Stimulated activated CD8-positive, alpha-beta memory T cell treated with anti-CD3 and anti-CD28 coated beads, Interleukin-7, amount 100 ng/mL, for 4 hours (primary cell): ENCODE measurements at places on chromosomes 6 and 20.

- DNase-seq: no peak
Observed at GRCh38 chr6:82785206-82785605, 280.4 kb downstream of the UBE3D start.

DNA sequence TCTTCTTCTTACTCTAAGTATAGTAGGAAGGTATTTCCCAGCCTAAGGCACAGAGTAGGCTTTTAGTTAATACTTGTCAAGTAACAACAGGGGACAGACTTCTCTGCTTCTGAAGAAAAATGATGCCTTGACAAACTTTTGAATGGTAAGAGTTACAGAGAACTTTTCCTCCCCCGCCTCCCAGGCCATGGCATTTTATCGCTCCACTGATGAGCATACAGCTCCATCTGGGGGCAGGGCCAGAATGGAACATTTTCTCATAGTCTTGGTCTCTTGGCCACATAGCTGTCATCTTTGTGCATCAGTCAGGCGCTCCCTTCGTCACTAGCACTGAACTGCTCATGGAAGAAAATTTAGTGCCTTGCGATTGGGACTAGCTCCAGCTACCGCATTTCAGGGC lies 1066.8 kb upstream of the CITED2 start:
- DNase-seq: no peak

- no peak for DNase-seq
Observed at GRCh38 chr6:127635091-127635490, 58.1 kb downstream of the C6orf58 start.

- DNase-seq: no peak
Observed at GRCh38 chr20:53270792-53271375, 298.7 kb downstream of the TSHZ2 start.

DNA sequence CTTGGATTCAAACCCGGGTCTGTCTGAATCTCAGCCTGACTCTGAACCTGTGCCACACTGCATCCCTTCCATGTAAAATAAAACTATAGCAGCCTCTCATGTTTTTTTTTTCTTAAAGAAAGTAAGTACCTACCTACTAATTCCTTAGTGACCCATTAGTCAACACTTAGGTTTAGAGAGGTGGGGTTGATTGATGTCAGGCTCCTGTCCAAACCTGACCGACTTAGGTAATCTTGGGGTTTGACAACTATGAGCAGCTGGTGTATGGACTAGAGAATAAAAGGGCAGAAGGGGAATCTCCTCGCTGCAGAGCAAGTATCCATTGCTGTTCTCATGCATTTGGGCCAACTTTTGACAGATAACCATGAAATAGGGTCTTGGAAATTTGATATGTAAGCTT lies 6.5 kb downstream of the NKAIN2 start:
- no peak for DNase-seq

DNA sequence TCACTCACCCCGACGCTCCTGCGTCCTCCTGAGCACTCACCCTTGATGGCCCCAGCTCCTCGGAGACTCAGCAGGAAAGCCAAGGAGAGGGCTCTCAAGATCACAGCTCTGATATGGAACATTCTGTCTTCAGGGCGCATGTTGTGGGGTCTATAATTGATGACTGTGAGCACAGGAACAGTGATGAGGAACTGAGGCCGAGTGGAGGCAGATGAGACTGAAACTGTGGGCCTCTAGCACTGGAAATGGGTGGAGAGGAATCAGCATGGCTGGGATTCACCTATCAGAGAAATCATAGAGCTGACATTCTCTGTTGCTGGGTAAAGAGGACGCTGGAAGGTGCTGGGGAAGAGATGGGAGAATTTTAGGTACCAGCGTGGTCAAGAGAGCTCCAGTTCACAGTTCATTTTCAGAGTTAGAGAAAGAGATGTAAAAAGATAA lies at the start of gene HLA-DPA1:
HLA-DPA1 (minus strand) TSS at position 219 of the 441 bp plus-strand sequence.
- peak; percentile 22 for DNase-seq

GRCh38 chr6:86789779-86790411 lies 147.4 kb upstream of the HTR1E start:
- DNase-seq: no peak

DNA sequence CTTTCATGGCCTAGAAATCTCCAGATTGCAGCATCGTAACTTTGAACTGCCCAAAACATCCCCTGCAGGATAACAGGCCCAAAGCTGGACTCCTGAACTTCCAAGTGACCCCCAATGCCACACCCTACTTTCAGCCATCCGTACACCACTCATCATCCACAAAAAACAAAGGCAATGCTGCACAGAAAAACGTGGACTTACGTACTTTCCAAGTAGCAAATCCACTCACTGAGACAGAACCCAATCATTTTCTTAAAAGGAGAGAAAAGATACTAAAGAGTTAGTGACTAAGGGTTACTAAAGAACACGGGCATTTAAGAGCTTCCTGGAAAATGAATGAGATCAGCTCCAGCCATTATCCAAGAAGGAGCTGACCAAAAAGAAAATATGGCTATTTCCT lies 211.0 kb downstream of the WDR27 start:
- no peak for DNase-seq

GRCh38 chr6:97778290-97779038 lies 495.4 kb upstream of the MMS22L start:
- no peak for DNase-seq

DNA sequence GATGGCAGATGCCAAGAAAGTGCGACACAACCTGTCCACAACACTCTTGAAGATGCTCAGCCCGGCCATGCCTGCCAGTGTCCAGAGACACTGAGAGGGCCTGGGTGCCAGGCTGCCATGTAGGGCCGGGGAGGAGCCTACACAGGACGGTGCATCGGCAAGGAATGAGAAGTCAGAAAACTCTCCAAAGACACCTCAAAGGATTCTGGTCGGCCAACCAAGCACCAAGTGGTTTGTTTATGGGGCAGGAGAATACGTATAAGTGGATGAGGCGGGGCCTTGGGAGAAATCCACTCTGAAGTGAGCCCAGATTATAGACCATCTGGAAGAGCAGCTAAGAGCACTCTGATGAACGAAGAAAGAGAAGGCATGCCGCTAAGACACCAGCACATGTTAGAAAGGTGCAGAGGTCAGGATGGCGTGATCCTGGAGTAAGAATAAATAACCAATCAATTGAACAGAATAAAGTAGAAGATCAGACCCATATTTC lies 120.7 kb upstream of the FOXQ1 start:
- no peak for DNase-seq

GRCh38 chr6:83057705-83058321 lies 7.8 kb downstream of the UBE3D start:
- no peak for DNase-seq

DNA sequence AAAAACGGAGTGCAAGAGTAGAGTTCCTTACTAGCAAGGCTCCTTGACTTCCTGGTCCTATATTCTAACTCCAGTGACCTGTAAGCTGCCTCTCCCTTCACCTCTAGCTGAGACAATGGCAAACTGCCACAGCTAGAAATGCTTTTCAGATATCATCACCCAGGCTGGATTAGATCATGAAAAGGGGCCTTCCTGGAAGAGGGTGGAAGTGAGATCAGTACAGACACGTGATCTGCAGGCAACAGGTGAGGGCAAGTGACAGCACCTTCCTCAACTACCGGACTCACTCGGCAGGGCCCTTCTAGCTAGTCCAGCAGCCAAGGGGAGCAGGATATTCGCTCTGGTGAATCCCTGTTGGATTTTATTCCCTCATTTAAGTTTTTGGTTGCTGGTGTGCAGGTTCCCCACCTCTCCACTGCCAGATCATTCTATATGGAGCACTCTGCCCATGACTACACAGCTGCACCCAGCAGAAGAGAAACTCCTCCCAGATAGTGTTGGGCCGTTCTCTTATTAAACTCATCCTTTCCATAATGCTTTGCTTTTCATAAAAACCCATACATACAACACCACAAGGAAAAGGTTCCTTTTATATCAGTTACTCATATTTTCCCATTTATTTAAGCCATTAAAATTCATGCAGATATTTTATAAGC lies 26.4 kb upstream of the FAM83C start:
- no peak for DNase-seq

DNA sequence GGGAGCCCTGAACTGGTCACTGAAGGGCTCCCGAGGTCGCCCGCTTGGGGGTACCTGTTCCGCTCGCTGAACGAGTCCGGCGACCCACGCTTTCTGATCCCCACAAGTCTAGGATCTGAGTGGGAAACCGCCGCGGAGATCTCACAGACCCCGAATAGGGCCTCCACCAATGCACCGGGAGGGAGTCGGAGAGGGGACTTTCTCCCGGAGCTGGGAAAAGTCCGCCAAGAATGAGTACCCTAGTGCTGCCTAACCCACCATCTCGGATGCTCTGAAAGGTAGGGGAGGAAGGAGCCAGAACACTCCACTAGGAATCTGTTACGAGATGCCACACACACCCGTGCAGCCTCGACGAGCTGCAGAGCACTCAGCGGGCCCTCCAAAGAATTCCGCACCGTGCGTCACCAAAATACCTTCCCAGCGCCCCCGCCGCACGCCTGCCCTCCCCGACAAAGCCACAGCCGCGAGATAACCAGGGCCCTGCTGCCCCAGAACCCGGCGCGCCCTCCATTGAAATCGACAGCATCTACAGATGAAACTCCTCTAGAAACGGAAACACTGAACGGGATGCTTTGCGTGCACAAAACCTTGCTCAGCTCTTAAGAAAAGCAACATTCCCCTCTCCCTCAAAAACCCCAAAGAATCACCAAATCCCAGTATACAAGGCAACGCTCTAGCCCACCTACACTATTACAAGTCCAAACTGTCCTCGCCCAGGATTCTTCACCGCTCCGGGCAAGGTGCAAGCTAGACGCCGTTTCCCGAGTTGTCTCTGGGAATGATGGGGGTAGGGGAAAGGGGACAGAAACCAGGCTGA lies 686 bp downstream of the COL12A1 start:
- DNase-seq: no peak

DNA sequence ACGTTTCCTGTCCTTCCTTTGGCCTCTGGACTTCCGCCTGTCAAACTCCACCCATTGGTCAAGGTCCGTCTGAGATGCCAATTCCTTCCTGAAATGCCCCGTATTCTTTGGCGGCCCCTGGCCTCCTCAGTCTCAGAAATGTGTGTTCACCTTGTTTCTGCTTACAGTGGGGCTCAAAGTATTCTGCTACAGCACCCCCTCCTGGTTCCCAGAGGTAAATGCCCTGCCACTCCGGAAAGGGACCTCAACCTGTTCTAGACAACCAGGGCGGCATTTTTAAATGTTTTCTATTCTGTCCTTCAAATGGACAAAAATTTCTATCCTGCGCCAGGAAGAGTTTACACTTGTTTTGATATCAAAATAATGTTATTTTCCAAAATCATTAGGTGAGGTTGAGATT lies 12.1 kb upstream of the PAX1 start:
- no peak for DNase-seq

GRCh38 chr6:11494786-11495564 lies 42.6 kb upstream of the TMEM170B start:
- no peak for DNase-seq

DNA sequence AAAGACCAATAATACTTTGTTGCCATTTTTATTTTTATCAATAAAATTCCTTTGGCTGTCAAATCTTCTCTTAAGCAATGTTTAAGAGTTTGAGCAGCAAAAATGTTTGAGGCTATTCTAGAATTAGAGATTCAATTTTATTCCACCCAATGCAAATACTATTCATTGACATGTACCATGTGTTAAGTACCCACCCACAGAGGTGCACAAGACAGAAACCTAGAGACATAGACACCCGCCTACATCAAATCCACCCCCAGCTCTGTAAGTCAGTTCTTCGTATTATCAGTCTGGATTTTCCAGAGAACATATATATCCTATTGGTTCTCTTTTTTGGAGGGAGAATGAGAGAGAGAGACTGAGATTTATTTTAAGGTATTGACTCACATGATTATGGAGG lies 463.7 kb downstream of the EPM2A start:
- DNase-seq: no peak

DNA sequence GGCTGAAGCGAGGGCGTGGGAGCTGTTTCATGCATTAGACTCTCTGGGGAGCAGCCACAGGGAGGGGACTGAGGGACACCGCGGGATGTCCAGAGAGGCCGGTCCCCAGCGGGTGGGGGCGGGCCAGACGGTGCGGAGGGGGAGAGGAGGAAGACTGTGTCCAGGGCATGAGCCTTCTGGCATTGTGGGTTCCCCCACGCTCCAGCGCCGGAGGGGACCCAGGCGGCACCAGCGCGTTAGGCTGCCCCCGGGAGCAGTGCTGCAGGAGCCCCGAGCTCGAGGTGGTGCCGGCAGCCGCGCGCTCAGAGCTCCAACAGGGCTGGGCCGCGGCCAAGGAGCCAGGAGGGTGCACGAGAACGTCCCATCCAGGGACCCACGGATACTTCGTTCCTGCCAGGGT lies 14.4 kb downstream of the SLC22A3 start:
- DNase-seq: no peak

GRCh38 chr6:2021713-2022125 lies 223.7 kb downstream of the GMDS start:
- no peak for DNase-seq

- no peak for DNase-seq
Observed at GRCh38 chr6:16546861-16547260, 214.4 kb downstream of the ATXN1 start.

- no peak for DNase-seq
Observed at GRCh38 chr6:34146801-34147592, 1.1 kb upstream of the GRM4 start.

- no peak for DNase-seq
Observed at GRCh38 chr20:10745790-10746189, 72.0 kb upstream of the JAG1 start.

GRCh38 chr20:18144541-18145099 lies 7.0 kb downstream of the KAT14 start:
- no peak for DNase-seq

- no peak for DNase-seq
Observed at GRCh38 chr20:32894711-32895355, 36.1 kb downstream of the EFCAB8 start.

DNA sequence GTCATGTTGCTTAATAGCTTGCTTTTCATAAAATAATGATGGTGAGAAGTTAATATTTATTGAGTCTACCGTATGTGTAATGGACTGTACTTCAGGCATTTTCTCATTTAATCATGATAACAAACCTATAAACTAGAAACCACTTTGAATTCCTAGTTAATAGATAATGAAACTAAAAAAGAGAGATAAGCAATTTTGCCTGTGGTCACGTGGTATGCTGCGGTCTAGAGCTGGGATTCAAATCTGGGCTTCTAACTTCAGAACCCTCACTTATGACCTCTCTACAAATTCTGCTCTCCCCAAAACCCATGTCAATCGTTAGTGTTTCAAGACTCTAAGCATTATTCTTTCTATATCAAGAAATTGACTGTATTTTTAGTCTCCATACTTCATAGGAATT lies 700.7 kb downstream of the PRKN start:
- no peak for DNase-seq

- DNase-seq: no peak
Observed at GRCh38 chr6:112014483-112014882, 39.4 kb upstream of the CCN6 start.

DNA sequence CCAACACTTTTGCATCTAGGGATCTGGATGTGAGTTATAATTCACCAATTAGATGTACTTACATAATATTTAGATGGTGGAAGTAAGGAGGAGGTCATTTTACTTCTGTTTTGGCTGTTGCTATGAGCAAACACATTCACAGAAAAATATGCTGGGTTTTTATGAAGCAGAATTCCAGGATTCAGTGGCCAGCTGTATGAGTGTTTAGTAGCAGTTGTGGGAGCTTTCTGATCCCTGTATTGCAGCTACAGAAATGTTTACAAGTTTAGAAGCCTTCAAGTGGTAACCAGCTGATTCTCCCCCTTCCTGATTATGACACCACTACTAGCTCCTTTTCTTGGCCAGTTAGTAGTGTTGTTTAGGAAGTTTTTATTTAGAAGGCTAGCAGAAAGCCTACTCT lies 177.0 kb downstream of the TENT5A start:
- DNase-seq: no peak

- no peak for DNase-seq
Observed at GRCh38 chr6:36099869-36100483, 30.3 kb upstream of the MAPK13 start.
